Brain microvascular endothelial cell (primary cell): ENCODE measurements at places on chromosomes 5 and 9.

GRCh38 chr5:154505567-154505966 lies 27.5 kb upstream of the HAND1 start:
- no peak for DNase-seq

GRCh38 chr5:90128551-90128950 lies 281.0 kb downstream of the CETN3 start:
- no peak for DNase-seq

DNA sequence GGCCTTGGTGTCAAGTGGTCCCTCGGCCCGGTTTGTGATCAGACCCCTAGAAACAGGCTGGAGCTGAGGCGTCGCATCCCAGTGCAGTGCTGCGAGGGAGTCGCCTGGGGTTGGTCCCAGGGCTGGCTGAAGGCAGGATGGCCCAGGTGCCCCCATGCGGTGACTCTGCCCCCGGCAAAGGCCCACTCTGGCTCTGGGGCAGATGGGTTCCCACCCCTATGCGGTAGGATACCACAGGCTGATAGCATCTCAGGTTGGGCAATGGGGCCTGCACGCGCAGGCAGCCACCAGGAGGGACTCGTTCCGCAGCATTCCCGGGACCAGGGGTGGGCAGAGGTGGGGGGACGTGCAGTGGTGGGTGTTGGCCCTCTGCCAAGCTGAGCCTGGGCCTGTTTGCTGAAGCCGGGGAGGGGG lies 86.0 kb downstream of the RXRA start:
- no peak for DNase-seq

DNA sequence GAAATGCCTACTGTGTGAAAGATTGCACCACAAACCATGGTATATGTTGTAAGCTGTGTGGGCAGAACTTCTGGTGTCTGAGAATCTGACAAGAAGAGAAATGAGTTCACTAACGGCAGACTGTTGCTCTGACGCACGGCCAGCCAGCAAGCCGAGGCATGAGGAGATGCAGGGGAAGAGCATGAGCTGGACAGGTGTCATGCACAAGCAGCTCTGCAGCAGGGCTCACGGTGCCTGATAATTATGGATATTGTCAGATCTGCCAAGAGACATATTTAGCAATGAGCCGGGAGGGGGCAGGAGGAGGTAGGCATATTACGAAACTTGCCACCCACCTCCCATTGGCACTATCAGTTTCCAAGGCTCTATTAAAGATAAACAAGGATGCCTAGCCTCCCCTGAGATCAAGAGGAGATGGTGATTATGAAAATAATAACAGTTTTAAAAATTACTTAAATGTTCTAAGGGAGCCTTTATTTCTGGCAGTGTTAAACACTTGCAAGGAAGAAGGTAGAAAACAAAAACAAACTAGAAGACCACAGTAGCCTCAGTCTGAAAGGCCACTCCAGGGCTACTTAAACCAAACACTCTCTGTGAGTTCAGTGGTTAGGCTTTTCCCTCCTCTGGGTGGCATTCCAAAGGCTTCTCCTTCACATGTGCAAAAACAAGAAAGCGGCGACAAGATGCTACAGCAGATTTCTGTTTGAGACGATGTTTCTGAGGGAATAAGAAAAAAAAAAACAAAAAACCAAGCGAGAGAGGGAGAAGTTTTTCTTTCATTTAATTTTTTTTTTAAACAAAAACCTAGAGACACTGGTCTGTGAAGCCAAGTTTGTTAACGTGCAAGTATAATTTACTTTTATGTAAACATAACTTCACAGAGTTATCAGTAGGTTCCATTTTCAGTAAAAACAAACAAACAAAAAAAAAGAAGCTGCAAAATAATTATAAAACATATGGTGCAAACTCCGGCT lies 339.5 kb downstream of the BNC2 start:
- no peak for DNase-seq

GRCh38 chr9:93319301-93319991 lies 132.0 kb upstream of the FAM120A start:
- DNase-seq, result no peak

- no peak for DNase-seq
Measured at GRCh38 chr9:129415942-129416651, 204.8 kb downstream of the C9orf50 start.

- no peak for DNase-seq
Measured at GRCh38 chr9:130292106-130292505, 26.5 kb downstream of the HMCN2 start.

DNA sequence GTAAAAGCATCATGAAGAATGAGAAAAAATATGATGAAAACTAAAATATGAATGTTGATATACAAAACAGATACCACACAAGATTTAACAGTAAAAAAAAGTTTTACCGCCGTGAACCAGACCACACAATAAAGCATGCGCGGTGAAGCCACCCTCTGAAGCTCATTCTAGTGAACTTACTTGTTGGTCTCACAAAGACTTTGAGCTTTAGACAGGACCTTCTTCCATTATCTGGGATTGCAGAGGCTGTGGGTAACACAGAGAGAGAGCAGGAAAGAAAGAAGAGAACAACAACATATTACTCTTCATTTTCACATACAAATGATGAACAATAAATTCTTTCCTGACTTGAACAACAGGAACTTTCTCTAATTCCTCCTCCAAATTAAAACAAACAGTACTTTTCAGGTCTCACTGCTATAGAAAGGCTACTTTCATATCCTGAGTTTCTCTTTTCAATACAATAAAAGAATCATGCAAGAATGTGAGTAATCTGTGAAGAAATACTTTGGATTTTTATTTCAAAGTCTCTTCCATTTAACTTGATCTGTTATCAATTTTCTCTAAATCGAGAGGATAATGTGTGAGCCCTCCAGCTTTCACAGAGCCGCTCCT lies 283.1 kb downstream of the EFNA5 start:
- DNase-seq, result no peak

DNA sequence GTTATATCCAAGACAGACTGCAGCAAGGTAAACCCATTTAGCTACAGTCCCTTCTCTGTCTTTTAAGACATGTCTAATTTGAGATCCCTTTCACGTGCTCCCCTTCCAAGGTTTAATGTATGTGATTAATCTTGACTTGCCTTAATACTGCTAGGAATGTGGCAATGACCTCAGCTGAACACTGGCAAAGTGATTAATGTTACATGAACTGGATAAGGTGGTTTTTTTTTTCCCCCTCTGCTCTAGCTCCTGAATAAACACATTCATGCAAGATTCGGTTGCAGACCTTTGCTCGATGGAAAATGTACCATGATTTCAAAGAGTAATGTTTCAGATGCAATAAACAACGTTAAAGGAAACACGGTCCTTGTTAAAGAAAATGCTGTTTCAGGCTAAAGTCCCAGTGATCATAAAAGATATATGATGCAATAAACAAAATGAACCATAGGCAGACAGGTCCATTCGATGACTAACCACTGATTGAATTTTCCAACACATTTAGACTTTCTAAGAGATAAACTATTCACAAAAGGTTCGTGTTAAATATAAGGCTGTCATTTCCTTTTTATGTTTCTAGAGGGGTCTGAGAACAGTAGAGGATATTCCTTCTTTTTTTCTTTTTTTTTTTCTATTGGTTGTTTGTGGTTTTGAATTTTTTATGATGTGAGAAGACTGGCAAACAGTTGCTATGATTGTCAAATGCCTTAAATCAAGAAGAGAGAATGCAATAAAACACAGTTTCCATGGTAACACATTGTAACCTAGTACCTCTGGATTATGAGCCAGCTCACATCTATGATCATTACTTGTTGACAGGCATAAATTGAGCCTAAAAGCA lies 44.7 kb upstream of the ZNF608 start:
- DNase-seq, result no peak

DNA sequence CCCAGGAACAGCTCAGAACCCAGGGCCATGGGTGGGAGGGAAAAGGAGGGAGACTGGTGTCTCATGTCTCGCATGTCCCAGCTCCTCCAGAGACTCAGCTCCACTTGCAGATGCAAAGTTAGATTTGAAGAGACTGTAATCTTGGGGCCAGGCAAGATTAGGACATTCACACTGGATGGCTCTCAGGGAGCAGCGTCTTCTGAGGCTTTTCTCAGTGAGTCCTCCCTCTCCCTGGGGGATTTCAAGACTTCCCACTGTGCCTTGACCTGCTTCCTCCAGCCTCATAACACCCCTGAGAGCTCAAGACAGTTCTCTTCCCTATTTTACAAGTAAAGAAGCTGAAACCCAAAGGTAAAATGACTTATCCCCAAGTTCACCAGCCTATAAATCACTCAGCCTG lies 10.5 kb upstream of the TCOF1 start:
- no peak for DNase-seq

DNA sequence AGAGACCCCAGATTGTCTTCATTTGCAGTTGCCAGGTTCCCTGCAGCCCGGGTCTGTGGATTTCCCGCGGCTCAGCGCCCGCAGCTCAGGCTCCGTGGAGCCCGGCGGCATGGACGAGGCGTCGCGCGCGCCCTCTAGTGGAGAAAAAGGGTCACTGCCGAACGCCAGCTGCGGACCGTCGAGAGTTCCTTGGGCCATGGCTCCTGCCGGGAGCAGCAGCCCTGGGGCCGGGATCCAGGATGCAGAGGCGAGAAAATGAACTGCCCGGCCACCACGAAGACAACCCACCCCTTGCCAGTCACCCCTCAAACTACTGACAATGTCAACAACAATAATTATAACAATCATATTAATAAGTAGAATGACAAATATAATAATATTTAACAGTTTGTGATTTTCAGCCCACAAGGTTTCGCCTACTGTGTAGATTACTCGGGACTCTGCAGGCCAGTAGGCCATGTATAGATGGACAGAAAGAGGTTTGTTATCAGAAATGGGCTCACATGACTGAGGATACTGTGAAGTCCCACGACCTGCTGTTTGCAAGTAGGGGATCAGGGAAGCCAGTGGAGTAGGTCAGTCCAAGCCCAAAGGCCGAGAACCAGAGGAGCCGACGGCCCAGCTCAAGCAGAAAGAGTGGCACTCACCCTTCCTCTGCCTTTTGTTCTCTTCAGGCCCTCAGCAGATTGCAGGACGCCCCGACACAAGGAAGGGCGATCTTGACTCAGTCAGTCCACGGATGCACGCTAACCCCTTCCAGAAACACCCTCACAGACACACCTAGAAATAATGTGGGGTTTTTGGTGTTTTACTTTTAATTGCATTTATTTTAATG lies 43.1 kb downstream of the BOD1 start:
- DNase-seq, result peak; percentile 44

GRCh38 chr9:89374176-89374575 lies 55.9 kb downstream of the SECISBP2 start:
- peak; percentile 55 for DNase-seq

DNA sequence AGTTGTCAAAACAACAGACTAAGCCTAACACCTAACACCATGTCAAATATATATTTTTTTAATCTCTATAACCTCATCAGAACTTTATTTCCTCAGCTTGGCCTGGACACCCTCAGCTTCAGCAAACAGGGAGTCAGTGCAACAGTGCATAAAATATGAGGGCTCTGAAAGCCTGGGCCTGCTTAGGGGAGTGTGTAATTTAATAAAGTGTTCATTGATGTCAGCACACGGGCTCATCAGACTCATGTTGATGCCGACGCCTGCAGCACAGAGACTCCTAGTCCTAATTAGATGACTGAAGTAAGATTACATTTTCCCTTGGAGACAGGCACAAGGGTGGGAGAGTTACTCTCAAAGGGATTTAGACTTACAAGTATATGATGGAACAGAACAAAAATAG lies 37.8 kb downstream of the CDH10 start:
- no peak for DNase-seq

DNA sequence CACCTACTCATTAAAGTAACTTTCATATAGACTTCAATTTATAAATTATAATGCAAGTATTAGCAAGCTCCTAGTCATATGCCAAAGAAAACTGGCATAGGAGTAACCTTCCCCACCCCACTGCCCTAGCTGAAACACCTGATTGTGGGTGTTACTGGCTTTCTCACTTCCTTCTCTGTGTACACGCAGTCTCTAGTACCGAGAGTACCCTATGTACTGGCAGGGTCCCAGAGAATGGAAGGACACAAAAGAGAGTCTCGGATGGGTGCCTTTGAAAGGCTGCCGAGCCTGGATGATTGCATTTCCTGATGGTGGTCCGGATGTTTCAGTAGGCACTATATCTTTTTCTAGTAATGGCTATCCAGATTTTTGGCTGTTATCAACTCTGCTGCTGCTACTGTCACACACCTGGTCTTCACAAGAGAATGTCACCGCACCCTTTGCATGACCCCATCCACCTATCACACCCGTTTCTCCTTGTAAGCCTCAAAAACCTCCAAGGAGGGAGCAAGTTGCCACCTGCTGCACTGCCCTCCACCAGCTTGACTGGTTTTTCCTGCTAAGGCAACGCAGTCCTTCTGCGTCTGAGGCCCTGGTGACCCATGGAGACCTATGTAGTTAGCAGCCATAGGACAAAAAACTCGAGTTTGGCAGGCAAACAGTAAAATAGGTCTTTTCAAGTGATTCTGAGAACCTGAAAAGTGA lies 53.8 kb upstream of the CLINT1 start:
- no peak for DNase-seq

DNA sequence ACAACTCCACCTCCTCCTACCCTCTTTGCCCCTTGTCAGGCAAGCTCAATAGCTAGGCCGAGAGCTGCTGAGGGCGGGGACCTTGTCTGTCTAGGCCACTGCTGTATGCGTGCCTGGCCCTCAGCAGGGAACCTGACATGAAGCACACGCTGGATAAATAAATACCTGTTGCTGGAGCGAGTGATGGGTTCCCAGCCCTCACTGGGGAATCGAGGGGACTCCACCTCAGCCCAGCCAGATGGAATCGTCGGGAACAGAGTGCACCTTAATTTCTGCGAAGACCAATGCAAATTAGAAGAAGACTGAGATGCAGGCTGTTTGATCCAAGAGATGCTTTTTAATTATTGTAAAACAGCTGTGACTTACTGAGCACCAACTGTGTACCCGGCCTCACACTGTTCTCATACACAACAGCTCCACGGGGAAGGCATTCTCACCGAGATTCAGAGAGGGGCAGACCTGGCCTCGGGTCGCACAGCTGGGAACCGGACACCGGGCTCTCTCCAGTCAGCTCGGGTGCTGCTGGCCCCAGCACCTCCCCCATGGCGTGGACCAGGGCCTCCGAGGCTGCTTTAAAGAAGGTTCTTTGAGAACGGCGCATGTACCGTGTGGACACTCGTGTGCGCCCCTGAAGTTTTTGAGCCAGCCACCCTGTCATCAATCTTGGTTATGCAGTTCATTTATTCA lies 109.7 kb upstream of the IER5L start:
- DNase-seq, result no peak

DNA sequence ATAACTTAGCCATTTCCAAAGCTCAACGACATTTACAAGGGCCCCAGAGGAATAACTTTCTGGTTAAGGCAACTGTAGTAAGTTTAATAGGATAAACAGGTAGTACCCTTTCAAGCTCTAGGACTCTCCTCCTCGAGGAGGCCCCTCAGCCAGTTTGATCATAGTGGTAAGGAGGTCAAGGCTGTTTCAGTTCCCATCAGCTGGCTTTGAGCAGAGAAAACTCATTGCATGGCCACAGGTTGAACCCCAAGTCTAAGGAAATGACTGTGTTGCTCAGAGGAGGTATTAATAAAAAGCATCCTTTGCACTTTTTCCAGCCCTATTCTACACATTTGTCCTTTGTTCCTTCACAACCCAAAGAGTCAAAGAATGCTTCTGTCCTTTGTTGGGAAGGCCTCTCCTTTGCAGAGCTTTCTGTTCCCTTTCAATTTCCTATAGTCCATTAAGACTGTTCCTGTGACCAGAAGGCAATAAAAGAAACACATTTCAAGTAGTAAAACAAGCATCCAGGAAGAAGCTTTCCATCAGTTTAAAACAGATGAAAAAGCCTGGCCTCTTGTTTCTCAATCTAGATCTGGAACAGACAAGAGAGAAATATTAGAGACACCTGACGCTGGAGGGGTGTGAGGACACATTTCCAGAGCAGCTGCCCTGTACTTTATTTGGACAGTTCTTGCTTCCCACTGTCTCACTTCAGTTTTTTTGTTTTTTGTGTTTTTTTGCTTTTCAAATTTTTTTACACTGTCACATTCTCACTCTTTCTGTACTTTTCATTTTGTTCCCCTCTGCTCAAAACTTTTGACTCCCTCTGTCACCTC lies 54.1 kb downstream of the PRRC1 start:
- no peak for DNase-seq
